ENCODE measurements at places on chromosomes 4 and X.

DNA sequence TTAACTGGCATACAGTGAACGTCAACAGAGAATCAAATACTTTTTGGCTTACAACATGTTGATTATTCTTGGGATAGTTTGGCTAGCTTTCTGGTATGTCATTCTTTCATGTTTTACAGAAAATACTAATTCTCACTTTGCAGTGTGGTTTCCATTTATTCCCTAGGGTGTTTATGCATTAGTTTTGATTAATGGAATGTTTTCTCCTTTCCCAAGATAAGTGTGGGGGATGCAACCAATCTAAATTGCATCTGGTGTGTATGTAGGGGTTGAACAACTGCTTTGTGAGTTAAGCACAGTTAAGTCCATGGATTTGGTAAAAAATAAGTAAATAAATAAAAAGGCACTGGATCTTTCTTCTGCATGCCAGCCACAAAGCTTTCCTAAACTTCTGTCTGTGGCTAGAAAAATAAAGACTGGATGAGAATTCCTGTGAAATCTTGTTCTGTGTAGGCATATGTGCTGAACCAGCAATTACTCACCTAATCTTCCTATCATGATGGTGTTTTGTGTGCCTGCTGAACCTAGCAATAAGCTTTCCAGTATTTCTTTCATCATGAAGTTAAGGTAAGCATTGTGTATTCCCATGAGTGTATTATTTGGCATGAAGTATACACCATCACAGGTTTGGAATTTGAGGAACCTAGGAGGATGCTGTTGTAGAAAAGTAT, 50.6 kb upstream of the TENM3 start:
- DNase-seq: no peak

DNA sequence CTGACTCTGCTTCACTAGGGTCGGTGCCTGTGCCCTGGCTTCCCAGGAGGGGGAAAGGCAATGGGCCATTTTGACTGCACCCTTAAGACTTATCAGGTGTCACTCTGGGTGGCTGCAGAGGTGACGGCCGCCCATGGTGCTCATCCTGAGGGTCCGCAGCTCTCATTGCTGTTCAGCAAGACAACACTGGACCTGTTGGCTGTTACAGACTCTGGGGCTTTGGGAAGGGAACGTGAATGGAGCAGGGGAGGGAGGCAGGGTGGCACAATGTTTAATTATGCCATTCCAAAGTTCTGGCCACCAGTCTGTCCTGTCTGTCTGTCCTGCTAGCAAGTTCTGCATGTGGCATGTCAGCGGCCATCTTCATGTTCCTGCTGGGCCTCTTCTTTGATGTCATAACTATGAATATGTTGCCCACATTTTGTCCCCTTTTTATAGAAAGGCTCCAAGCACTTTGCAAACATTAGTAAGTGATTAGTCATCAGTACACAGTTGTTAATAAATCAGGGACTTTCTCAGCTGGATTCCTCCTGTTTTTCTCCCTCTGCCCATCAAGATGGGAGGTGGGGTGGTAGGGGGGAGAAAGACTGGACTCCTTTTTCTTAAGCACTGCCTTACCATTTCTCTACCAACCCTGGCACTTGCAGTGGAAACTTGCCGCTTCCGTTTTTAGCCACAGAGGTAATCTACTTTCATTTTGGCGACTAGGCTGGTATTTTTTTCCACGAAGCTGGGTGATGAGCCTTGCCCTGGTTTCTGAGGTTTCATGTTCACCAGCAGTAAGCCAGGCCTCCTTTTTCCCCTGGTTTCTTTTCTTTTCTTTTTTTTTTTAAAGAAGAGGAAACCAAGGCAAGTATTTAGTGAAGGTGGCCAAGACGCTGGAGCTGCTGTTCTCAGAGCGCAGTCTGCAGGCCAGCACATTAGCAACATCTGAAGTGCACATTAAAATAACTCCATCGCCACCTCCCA, 88.6 kb upstream of the TRIM2 start:
- DNase-seq: peak; percentile 84

GRCh38 chrX:129559783-129560182, 19.7 kb downstream of the OCRL start:
- DNase-seq: no peak

- DNase-seq: no peak
Measured at GRCh38 chrX:20472148-20472547, 205.4 kb upstream of the RPS6KA3 start.

- no peak for DNase-seq
Measured at GRCh38 chrX:23263892-23264291, 70.8 kb upstream of the PTCHD1 start.
